ENCODE measurements at places on chromosomes 3 and 15.

- no peak for DNase-seq
Observed at GRCh38 chr3:23518441-23518840, 287.3 kb upstream of the UBE2E1 start.

DNA sequence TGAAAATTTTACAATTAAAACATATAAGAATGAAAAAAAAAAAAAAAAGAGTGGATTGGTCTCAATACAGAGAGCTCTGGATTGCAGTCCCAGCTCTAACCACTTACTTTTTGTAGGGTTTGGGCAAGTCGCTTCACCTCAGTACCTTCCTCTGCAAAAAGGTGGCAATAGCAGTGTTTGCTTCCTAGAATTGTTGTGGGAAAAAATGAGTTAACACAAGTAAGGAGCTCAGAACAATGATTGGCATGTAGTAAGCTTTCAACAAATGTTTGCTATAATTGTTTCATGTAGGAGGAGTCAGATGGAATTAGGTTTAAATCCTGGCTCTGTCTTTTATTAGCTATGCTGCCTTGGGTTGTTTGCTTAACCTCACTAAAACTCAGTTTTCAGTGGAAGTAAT, 425.2 kb upstream of the TBL1XR1 start:
- no peak for DNase-seq

- DNase-seq, result no peak
Observed at GRCh38 chr3:23829242-23829934, 23.6 kb downstream of the UBE2E1 start.

GRCh38 chr15:63502137-63502766, 2.1 kb upstream of the USP3 start:
- no peak for DNase-seq

All from stimulated activated CD8-positive, alpha-beta memory T cell treated with anti-CD3 and anti-CD28 coated beads, Interleukin-7, amount 100 ng/mL, for 1 hour (primary cell).